Kidney epithelial cell (primary cell): ENCODE measurements at places on chromosomes 12 and 14. TPM values are rescaled to one million over a fixed set of nuclear protein-coding genes. Genes with fewer than 3 reads are reported as not detected.

- no peak for DNase-seq
These were observed 63.7 kb downstream of the DIP2B start for GRCh38 chr12:50568338-50569091.

DNA sequence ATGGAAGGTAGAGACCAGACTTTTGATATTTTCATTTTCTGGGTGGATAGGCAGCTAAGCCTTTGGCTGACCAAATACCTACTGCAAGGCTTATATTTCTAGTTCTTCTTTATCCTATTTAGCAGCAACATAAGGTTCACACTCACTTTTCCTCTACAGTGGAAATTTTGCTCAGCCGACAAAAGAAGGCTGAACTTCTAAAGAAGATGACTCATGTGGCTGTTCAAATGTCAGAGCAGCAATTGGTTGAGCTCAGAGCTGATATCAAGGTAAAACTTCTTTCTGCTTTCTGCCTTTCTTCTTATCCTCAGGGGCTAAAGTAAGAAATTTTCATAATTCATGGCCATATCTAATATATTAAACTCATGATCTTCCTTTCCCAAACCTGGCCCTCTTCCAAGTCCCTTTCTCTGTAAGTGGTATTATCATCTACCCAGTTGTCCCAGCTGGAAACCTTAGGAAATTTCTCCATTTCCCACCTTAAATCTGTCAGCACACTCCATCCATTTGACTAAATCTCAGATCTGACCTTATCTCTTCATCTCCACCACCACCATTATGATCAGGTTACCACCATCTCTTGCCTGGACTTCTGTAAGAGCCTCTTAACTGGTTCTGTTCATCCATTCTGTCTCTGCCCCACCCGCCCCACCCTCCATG, 19.8 kb upstream of the KCNH3 start:
- DNase-seq: no peak

- no peak for DNase-seq
These were observed 51.7 kb downstream of the PPP1R12A start for GRCh38 chr12:79883216-79883615.

Gene PLCZ1
- total RNA-seq: not detected in 2 replicates

Gene RDH12
- total RNA-seq: 0.34 TPM in 1 of 2 replicates, not detected in the other
